HCT116 (cell line): ENCODE measurements at places on chromosomes 6 and 20.

- no peak for DNase-seq
Measured at GRCh38 chr6:164247106-164247505, 832.6 kb downstream of the QKI start.

DNA sequence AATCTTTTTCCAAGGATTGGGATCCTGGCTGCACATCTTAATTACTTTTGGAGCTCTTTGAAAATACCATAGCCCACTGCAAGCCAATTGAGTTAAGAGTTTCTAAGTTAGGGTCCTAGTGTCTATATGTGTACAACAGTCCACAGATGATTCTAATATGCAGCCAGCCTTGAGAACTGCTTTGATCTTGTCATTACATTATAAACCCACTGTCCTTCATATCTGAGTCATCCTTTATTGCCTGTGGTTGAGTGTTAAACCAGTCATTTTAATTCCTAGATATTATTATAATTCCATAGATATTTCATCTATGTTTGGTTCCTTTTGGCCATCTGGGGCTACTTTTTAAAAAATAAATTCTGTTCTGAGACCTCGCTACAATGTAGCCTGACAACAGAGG lies 24.1 kb downstream of the MCM8 start:
- DNase-seq = no peak

DNA sequence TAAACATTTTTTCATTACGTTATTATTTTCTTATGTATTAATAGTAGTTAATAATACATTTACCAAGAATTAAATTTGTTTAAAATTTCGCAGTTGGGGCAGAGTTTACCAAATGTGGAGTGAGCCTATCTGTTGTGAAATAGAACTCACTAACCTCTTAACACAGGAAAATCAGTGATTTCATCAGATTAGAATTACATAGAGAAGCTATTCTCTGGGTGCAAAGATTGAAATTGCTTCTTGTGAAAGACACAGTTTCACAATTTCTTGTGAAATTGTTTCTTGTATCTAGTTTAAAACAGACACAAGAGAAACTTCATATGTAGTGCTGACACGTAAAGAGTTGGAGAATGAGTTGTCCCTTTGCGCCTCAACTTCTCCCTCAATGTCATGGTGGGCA lies 69.4 kb upstream of the PRL start:
- DNase-seq = no peak

GRCh38 chr6:129684903-129685661 lies 24.9 kb downstream of the ARHGAP18 start:
- no peak for DNase-seq

GRCh38 chr6:86192123-86192522 lies 549.4 kb upstream of the SYNCRIP start:
- DNase-seq = peak; percentile 16

GRCh38 chr6:39791850-39792539 lies at the start of gene DAAM2:
TSS of gene DAAM2 (plus strand) at chr6:39792376. CDS start at chr6:39856303, 63,927 bp downstream.
- no peak for DNase-seq

GRCh38 chr6:150352321-150353296 lies 16.2 kb upstream of the IYD start:
- no peak for DNase-seq

DNA sequence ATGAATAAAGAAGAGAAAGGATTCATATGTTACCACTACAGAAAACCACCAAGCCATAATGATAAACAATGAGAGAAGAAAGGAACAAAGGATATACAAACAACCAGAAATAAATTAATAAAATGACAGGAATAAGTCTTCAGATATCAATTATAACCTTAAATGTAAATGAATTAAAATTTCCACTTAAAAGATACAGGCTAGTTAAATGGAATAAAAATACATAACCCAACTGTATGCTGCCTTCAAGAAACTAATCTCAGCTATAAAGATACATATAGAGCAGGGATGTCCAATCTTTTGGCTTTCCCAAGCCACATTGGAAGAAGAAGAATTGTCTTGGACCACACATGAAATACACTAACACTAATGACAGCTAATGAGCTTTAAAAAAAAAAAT lies 135.9 kb upstream of the GJE1 start:
- DNase-seq = no peak

- DNase-seq = no peak
Measured at GRCh38 chr20:40961686-40962640, 66.7 kb upstream of the TOP1 start.

DNA sequence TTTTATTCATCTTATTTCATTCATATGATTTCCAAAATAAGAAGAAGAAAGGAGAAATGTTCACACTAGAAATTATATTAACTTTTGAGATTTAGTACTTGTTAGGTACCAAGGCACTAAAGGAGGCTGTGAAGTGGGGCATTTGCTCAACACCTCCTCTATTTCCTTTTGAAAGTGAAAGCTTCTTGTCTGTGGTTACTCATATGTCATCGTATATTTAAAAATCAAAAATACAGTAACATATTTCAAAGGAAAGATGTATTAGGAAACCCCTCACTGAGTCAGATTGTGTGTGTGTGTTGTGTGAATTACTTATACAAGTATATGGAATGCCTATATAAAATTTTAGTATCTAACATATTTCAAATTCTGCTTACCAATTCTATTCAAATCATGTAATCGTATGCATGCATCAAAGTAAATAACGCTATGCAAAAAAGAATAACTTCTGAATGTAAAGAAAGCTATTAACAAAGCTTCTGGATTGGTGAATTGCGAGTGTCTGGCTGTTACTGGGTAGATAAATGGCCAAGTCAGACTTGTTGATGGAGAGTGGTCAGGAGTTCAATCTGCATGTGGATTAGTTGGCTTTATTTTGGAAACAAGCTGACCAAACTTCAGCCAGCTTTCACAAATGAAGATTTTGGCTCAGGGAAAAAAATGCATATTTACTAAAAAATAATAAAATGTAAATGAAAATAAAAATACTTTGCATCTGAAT lies 70.9 kb downstream of the PACRG start:
- no peak for DNase-seq

DNA sequence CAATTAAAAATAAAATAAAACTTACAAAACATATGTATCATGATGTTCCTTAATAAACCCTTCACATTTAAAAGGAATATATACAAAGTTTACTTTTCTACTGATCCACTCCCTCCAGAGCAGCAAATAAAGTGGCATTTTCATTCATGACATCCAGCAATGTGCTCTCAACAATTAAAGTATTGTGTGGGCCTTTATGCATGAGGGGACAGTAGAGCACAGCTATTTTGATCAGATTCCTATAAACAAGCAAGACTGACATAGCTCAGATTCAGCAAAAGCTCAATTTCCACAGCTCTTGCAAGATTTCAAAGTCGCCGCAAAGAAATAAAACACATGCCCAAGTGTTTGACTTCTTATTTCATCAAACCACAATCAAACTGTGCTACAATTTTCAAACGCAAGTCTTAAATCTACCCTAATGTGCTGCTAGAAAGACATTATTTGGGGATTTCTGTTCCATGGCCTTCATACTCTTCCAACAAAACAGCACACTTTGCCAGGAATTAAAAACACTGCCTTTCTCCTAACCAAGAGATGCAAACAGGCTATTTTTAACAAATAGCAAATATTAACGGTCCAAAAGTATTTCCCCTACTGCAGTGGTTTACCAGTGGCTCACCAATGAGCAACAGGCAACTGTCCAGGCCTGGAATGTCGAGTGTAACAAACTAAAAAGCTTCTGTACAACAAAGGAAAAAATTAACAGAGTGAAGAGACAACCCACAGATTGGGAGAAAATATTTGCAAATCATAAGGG lies 52.3 kb downstream of the MBOAT1 start:
- DNase-seq = no peak

- no peak for DNase-seq
Measured at GRCh38 chr6:130693944-130694343, 133.3 kb upstream of the SMLR1 start.

DNA sequence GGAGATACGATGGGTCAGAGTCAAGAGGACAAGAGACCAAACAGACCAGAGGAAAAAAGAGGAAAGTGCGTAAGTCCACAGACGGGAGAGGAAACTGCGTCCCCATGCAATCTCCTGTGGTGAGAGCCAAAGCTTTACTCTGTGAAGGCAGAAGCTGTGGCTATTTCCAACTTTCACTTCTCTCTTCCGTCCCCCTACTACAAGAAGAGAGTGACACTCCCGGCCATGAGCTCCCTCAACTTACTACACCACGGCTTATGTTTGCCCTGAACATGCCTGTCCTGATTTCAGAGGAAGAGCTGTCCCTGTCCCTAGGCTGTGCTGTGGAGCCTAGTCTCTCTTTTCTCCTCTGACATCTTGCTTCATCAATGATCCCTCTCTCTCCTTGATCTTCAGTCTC lies 11.5 kb upstream of the SSR1 start:
- DNase-seq = no peak

DNA sequence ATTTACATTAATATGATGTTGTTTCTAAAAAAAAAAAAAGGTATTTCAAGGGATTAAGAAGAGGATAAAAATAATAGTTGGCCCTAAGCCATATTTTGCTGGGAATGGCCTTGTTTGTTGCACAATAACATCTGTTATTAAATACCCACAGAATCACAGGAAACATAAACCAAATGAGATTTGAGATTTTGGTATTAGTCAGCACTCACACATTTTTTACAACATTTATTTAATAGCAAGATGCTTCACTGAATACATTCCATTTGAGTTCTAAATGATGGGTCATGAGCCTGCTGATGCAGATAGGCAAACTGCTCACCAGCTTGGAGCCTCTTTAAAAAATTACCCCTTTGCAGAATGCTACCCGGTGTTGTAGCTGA lies 92.9 kb upstream of the ENPP5 start:
- DNase-seq = no peak

GRCh38 chr6:247351-247750 lies 44.9 kb upstream of the DUSP22 start:
- DNase-seq = no peak

DNA sequence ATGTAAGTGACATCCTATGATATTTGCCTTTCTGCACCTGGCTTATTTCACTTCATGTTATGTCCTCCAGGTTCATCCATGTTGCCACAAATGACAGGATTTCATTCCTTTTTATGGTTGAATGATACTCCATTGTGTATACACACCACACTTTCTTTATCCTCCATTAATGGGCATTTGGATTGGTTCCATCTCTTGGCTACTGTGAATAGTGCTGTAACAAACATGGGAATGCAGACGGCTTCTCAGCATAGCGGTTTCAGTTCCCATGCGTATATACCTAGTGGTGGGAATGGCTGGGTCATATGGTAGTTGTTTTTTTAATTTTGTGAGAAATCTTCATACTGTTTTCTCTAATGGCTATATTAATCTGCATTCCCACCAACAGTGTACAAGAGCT lies 14.8 kb downstream of the MTHFD1L start:
- no peak for DNase-seq

DNA sequence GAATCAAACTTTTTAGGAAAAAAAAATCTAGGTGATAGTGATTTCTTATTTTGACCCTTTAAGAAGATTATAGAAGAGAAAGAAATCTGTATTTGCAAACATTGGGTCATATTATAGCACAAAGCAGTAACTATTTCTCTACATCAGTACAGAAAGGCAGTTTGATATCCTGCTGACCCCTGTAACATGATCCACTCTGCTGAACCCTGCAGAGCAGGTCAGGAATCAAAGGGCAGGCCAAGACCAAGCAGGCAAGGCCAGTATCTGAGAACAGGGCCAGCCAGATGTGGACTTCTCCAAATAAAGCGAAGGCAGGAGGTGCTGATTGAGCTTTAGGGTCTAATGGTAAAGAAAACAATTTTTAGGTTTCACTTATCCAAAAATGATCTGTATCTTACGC lies 239.4 kb downstream of the PTPRK start:
- DNase-seq = no peak

DNA sequence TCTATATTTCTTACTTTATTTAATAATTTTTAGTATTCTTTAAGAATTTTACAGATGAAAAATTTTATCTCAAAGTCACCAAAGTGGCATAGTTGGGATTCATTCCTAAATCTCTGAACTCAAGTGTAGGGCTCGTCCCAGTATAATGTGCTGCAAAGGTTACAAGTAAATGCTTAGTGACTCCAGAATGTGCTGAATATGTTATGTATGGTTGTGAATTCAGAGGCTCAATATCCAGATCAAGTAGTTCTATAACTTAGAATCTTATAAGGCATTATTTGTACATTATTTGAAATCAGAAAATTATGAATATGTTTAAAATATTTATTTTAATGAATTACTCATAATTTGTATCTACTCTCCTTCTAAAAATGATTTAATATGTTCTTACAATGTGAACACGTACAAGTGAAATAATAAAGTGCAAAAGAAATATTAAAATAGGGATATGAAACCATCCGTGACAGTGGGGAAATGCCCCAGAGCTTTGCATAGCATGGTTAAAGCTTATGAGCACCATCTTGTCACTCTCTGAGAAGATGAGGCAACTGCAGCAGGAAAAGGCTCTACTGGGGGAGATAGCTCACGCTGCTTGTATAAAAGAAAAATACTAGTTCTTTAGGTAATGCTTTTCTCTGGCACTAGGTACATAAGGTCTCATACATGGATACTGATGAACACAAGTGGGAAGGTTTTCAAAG lies 259.0 kb downstream of the FOXC1 start:
- DNase-seq = no peak

- no peak for DNase-seq
Measured at GRCh38 chr6:149208134-149208601, 109.3 kb upstream of the TAB2 start.

GRCh38 chr6:130183271-130184222 lies 39.2 kb downstream of the SAMD3 start:
- DNase-seq = no peak

- no peak for DNase-seq
Measured at GRCh38 chr20:48667889-48668413, 159.8 kb downstream of the PREX1 start.

GRCh38 chr6:169923468-169924464 lies 172.3 kb downstream of the ERMARD start:
- no peak for DNase-seq

DNA sequence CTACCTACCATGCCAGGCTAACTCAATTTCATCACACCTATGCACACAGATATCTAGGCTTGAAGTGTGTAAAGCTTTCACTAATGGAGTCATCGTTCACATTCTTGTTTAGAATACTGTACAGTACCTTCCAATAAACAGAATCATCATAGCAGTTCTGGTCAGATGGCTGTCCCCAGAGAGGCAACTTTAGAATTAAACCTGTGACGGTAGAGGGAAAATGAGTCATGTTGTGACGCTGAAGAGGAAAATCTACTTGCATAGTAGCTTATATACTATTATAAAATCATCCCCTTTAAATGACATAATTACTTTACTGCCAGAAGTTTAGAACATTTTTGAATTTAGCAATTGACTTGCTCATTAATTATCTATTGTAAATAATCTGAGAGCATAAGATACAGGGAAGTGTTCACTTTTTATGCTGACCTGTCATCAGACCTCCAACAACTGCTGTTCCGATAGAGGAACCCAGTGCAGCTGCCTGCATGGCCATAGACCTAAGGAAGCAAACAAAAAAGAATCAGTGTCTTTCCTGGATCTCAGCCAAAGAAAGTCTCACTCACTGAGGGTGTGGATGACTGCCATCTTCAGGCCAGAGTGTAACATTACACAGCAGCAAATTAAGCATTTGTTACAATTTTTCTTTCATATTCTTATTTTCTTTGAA lies 29.8 kb downstream of the RHAG start:
- DNase-seq = peak; percentile 93

DNA sequence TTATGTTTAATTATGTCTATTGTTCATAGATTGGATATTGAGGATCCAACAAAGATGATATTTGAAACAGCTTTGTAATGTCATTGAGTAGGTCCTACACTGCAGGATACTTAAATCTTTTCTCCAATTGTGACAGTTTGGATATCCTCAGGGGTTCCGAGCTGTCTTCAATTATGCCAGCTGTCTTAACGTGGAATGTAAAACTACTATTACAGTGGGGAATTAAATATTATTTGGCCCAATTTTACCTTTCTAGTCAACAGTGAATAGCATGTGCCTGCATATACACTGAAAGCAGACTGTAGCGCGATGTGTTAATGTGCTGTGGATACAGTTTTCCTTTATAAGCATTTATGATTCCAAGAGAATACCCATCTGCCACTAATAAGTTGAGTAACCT lies 156.9 kb downstream of the GRIK2 start:
- DNase-seq = no peak
